HT1080 (cell line): ENCODE measurements at places on chromosomes 5 and 9. TPM values are rescaled to one million over a fixed set of nuclear protein-coding genes. Genes with fewer than 3 reads are reported as not detected.

- no peak for DNase-seq
Observed at GRCh38 chr5:57932761-57933160, 450.1 kb upstream of the ACTBL2 start.

- DNase-seq = no peak
Observed at GRCh38 chr9:76650692-76651091, 113.5 kb upstream of the PCA3 start.

DNA sequence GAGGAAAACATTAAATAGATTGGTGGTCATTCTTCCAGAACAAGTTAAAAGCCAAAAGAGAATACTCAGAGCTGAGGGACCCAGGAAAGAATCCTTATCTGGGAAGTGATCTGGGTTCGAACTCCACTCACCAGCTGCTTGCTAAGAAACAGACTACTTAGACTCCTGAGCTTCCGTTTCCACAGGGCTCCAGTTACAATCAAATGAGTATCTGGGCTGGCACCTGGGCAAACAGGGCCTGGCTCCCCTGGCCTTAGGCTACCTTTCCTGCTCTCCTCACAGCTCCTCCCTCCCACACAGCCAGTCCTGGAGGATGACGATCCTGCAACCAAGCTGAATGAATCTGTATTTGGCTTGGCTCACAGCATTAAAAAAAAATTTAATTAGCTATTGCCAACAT lies 2.5 kb downstream of the MAPK9 start:
- no peak for DNase-seq

The PIP5KL1 gene
- total RNA-seq = 0.73 and 0.98 TPM in 2 replicates

GRCh38 chr9:6829536-6829935 lies 71.8 kb downstream of the KDM4C start:
- DNase-seq = no peak
